ENCODE measurements at places on chromosomes 13 and 19.

- DNase-seq = no peak
These were observed 51.1 kb downstream of the FNDC3A start for GRCh38 chr13:49026851-49027250.

- DNase-seq = no peak
These were observed 15.8 kb upstream of the CLDN10 start for GRCh38 chr13:95536632-95537241.

DNA sequence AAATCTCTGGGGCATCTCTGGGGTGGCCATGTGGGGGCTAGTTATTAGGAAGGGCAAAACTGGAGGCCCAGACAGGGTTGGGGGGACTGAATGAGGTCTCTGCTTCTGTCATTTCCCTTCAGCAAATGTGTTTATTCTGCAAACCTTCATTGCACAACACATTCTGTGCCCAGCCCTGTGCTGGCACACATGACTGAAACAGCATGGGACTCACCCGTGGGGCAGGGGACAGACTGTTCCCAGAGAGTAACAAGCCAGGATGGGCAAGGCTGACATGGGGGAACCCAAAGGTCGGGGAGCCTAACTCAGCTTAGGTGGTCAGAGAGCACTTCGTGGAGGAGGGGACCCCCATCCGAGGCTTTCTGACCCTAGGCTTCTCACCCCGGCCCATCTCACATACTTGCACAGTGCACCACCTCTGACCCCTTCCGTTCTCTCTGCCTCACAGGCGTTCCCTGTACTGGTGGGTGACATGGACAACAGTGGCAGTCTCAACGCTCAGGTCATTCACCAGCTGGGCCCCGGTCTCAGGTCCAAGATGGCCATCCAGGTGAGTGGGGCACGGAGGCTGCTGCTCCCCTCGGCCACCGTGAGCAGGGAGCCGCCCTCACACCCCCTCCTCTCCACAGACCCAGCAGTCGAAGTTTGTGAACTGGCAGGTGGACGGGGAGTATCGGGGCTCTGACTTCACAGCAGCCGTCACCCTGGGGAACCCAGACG lies 2.4 kb downstream of the TOMM40 start:
- DNase-seq = no peak

GRCh38 chr13:113951246-113951999 lies 22.5 kb downstream of the C13orf46 start:
- peak; percentile 46 for DNase-seq

DNA sequence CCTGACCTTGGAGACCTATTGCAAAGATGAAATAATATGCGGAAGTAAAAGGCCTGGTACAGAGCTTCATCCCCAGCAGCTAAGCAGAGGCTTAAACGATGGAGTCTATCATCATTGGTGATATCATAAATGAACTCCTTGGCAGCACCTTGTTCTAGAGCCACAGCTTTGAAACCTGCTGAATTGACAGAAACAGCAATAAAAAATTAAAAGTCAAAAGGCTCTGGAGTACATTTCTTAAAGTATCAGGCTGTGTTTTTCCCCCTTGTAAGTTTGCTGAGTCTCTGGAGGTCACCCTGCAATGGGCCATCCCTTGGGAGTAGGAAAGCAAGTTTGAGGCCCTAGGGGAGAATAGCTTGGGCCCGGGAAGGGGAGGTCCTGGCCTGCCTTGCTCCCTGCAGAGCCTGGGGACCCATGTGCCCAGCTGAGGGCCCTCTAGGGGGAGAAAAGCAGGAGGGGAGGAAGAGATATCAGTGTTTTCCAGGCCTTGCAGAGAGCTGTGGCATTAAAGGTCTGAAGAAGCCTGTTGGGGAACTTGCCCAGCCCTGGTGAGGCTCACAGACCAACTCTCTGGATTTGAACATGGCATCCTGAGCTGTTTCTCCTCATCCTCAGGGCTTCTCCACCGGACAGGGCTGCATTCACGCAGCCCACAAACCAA lies 416.1 kb downstream of the ZNF536 start:
- no peak for DNase-seq

DNA sequence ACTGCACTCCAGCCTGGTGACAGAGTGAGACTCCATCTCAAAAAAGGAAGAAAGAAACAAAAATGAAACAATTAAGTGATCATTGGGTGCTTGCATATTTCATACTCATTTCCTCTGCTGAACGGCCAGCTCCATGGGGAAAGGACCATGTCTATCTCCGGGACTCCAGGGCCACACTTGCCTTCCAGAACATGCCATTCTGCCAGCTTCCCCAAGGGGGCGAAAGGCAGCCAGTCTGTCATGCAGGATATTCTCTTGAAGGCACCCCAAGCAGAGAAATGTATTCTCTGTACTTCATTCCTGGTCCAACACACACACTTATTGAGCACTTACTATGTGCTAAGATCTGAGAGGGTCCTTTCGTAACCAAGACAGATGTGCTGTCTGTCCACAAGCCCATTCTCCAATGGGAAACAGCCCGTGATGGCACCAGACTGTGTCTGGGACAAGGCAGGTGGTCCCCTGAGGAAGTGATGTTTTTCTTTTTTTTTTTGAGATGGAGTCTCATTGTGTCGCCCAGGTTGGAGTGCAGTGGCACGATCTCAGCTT lies 10.2 kb upstream of the CARM1 start:
- no peak for DNase-seq

DNA sequence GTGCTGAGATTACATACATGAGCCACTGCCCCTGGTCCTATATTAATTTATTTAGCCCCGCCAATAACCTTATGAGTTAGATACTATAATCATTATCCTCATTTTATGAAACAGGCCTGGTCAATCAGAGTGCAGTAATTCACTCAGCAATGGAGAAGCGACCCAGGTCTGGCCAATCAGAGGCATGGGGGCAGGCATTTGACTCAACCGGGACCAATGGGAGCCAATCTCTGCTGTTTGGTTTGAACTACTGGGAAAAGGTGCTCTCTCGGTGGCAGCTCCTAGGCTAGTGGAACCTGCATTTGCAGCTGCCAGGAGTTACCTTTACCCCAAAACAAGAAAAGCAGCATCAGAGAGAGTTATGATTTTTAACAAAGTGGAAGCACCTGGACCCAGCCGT lies 6.6 kb downstream of the SIRT2 start:
- no peak for DNase-seq

DNA sequence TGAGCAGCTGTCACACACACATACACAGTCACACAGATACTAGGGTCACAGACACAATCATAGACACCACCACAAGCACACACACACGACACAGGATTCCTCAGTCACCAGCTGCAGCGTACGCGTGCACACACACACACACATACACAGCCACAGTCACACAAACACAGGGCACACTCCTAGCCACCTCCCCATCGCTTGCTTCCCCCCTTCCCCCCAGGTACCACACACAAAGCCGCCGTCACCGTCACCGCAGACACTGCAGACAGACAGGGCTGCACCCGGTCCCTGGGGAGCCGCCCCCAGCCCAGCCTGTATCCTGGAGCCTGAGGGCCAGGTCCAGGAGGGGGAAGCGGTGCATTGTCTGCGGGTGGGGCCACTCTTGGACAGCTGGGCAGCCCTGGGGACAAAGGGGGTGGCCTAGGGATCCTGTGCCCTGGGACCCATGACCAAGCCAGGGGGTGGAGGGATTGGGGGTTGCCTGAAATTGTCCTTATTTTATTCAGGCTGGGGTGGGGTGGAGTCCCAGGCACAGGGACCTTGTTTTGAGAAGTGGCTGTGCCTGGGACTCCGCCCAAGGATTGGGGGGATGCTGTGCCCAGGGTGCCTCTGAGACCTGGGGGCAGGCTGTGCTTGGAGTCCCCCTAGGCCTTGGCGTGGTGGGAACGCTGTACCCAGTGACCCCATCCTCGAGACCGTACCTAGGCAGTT lies 957 bp downstream of the NUMBL start:
- no peak for DNase-seq

- no peak for DNase-seq
These were observed 1416.4 kb downstream of the UQCRFS1 start for GRCh38 chr19:27796540-27796939.

- peak; percentile 49 for DNase-seq
These were observed 469 bp downstream of the COX6B2 start for GRCh38 chr19:55353803-55354697.

DNA sequence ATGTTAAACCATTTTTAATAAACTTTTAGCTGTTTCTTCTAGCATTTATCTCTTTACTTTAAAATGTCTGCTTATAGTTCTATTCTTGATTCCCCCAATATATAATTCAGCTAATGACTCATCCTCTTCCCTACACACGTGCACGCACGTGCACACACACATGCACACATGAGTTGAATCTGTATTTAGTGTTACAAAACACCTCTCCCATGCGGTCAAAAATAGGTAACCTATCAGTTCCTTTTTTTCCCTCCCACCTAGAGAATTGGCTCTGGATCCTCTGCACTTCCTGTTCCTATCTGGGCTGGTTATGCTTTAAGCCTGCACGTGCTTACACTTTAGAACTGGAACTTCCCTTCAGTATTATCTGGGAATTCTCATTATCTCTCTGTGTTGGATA lies 144.1 kb downstream of the PAN3 start:
- no peak for DNase-seq

- no peak for DNase-seq
These were observed 74.2 kb upstream of the RFC3 start for GRCh38 chr13:33743438-33744368.

GRCh38 chr13:96730676-96731075 lies 263.6 kb downstream of the OXGR1 start:
- DNase-seq = no peak

Measured in stimulated activated CD4-positive, alpha-beta T cell treated with anti-CD3 and anti-CD28 coated beads, Interleukin-15, amount 100 ng/mL, for 1 hour (primary cell).